ENCODE measurements at places on chromosomes 5 and 9.
A peak's percentile ranks its signal among the peaks of the same experiment; 100 is the strongest.

DNA sequence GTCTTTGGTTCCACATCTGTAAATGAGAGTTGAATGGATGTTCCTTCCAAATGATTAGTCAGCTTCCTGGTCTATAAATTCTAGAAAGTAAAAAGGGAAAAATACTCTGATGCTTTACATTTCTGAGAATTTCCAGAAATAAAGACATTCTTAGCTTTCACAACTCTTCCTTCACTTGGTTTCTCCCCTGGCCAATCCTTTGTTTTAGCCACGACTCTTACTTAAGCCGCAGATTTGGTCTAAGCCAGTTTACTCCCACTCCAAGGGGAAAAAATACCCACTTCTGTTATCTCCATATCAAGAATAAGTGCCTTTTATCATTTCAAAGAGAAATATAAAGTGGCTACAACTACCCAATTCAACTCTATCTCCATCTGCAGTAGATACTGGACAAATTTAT is 29.7 kb downstream of the PWWP2A start:
- no peaks in the 10 kb centered on the region for H3K27me3 ChIP-seq
- no peak overlapping the region for H3K27ac ChIP-seq
- H3K4me3 ChIP-seq = no peak overlapping the region
- no peaks in the 10 kb centered on the region for H3K4me1 ChIP-seq

GRCh38 chr5:121533814-121534213 is 317.9 kb upstream of the FTMT start:
- H3K4me3 ChIP-seq = no peak overlapping the region
- H3K36me3 ChIP-seq = no peaks in the 10 kb centered on the region
- no peaks in the 10 kb centered on the region for H3K4me1 ChIP-seq
- no peaks in the 10 kb centered on the region for H3K27me3 ChIP-seq

DNA sequence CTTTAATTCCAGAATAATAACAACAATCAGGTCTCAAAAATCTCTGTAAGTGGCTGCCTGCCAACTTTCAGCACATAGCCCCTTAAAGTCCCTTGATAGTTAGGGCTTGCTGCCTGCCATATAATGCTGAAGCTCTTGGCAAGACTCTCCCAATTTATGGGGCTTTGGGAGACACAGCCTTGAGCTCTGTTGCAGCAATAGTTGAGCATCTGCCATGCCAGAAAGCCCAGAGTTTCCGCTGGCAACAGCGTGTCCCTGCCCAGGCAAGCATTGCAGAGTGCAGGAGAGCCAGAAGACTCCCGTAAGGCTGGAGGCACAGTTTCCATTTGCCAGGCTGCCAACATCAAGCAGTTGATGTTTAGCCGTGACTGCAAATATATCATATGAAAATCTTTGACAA is 678.5 kb upstream of the NUDT12 start:
- peak; percentile 83 for DNase-seq
- no peak overlapping the region for H3K4me3 ChIP-seq
- H3K27ac ChIP-seq = no peak overlapping the region

DNA sequence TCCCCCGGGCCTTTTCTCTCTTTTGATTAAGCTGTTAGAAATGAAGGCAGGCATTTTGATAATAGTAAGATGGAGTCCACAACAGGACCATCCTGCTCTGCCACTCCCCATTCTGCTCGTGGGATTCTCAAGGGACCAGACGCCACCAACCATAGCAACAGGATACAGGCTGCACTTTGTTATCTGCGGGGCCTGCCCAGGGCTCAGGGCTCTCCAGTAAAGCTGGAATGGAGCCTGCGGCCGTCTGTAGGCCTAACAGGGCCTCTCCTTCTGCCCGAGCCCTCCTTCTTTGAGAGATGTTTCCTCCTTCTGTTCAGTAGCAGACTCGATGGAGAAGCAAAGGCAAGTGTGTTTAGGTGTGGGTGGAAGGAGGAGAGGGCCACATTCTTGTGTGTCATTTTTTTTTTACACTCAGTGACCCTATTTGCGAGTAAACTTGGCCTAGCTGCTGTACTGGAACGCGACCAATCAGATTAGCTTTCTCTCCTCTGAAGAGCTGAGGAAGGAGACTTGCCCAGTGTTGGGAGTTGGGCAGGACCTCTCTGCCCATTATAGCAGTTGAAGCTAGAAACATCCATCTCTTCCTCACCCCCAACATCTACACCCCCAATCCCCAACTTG is 8.9 kb upstream of the EPB41L4B start:
- H3K27ac ChIP-seq = no peak overlapping the region
- H3K27me3 ChIP-seq = no peaks in the 10 kb centered on the region

Measured in A673 (cell line).